Mesenteric fat pad (tissue), 1 donor: ENCODE measurements at places on chromosomes 3 and 15.
A peak's percentile ranks its signal among the peaks of the same experiment; 100 is the strongest.

DNA sequence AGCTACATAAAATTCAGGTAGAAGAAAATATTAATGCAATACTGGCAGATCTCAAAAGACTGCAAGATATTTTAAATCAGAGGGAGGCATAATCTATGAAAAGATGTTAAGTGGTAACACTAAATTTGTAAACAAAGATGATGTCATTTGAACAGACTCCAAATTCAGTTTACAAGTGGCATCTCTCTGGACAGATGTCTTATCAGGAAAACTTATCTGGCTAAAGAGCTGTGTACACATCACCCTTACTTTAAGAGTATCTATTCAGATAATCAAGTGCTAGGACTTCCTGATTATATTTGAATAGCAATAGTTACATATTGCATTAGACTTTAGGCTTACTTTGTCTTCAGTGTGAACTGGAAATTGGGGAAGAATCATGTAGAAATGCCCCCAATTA is 231.5 kb downstream of the WDR72 start:
- no peak for DNase-seq

GRCh38 chr3:64266065-64266931 is 41.0 kb upstream of the PRICKLE2 start:
- no peak for DNase-seq

GRCh38 chr3:53501178-53501577 is 6.8 kb downstream of the CACNA1D start:
- no peak for DNase-seq

GRCh38 chr15:40471808-40472150 is 995 bp downstream of the CHST14 start:
- DNase-seq: no peak

DNA sequence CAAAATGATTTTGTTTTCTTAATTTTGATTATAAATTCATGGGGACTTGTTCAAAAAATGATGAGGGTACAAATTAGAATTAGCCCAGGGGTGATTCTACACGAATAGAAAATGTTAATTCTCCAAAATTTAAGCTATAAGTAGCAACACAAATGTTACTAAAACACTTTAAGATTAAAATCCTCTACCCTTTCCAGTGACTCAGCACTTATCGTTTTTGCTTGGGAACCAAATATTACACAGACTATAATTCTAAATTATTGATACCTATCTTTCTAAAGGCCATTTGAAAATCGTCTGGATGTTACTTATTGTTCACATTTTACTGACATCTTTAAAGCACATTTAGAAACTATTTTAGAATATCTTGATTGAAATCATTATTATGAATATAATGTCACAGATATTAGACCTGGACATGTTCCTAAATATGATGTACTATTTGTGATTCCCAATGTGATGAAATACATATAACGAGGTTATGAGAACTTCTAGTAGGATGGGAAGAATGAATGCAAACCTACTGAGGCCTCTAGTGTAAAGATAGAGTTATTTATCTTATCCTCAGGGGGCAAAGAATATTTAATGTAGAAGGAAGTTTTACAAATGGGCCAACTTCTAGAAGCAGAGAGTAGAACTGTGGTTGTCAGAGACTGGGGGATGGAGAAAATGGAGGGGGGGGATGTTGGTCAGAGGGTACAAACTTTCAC is 132.0 kb upstream of the TP63 start:
- DNase-seq: no peak

DNA sequence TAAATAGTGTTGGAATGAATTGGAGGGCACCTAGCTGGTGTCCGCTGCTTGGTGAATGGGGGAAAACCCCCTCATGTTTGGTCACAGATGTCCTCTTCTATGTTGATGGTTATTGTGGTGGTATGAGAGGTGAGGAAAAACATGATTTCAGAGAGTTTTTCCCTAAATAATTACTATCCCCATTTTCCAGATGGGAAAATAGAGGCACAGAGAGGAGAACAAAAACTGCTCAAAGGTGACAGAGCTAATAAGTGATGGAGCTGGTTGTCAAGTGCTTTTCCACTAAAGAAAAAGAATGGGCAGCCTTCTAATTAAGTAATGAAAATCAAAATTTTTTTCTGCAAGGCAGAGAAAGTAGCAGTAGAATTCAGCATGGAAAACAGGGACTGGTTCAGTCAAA is 30.2 kb upstream of the CFAP161 start:
- no peak for DNase-seq

- no peak for DNase-seq
Observed at GRCh38 chr3:116870379-116870778, 160.8 kb downstream of the TUSC7 start.

GRCh38 chr3:113038328-113038727 is 47.5 kb downstream of the GTPBP8 start:
- no peak for DNase-seq

- DNase-seq: no peak
Observed at GRCh38 chr3:124118397-124118796, 126.5 kb upstream of the ROPN1 start.

DNA sequence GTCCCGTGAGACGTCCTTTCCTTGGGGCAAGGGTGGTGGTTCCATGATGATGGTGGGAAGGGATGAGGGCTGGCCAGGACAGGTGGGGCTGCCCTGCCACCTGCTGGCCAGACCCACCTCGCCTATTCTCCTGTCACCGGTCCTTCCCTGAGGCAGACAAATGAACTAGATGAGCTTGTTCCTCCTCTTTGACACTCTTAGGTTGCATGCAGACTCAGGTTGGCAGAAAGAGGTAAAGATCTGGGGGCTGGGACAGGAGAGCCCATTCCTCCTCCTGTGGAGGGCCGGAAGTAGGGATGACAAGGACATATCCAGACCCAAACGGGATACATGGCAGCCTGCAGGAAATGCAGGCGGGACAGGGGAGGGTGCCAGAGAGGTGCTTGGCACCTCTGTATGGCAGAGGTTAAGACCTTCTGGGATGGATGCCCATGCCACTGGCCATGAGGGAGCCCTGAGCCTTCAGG is 38.6 kb downstream of the ACSBG1 start:
- DNase-seq: peak; percentile 80

DNA sequence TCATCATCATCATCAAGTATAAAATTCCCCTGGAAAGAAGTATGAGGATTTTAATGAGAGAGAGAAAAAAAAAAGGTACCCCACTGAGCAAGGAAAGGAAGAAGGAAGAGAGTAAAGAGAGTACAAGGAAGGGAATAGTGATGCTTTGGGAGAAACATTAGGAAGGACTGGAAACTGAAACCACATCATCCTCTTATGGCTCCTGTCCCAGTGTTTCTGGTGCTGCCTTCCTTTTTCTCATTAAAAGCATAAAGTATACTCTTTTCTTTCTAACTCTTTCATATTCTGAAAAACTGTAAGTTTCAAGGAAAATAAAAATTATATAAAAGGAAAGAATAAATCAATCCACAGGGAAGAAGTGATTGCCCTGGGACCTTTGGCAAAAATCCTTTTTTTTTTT is 616.4 kb upstream of the CBLB start:
- no peak for DNase-seq

DNA sequence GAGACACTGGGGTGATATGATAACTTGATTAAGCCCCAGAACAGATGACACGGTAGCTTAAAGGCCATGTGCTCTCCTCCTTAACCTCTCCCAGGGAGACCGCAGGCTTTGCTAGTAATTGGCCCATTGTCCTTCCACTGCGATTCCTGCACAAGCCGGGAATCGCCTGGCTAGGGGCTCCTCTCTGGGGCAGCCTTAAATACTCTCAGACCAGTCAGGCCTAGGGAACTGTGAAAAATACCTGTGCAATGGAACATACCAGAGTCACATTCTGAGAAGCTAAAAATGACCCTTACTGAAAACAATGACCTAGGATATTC is 56.3 kb downstream of the CPN2 start:
- DNase-seq: peak; percentile 26

GRCh38 chr3:86914670-86915069 is 76.3 kb downstream of the VGLL3 start:
- DNase-seq: no peak

- no peak for DNase-seq
Observed at GRCh38 chr3:129346695-129347457, 68.2 kb downstream of the HMCES start.

GRCh38 chr3:9778143-9779074 is 8.7 kb upstream of the CAMK1 start:
- DNase-seq: no peak

DNA sequence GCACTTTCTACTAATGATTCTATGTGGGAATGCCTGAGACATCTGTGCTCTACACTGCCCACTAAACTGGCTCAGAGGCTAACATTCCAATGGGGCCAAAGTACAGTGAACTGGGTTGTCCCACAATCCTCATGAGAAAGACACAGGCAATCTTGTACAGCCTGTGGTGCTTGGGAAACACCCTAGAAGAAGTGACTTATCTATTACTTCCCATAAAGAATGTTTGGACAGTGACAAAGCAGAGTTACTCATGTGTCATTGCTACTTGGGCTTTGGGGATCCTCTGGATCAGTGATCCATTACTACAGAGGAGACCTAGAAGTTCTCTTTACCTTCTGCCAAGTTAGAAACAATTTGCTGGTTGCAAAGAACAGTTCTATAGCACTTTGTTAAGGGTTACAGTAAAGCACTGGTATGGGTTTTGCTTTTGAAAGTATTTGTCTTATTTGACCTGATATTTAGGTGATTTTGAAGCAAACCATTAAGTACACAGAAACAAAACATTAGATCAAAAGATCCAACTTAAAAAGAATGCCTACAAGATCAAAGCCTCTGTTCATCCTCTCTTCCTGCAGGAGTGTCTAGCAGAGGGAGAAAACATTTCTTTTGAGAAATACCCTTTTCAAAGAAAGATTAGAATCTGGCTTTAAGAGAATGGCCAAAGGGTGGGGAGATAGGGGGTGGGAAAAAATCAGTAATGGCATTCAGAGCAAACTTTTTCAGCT is 75.8 kb downstream of the CTNNB1 start:
- no peak for DNase-seq

DNA sequence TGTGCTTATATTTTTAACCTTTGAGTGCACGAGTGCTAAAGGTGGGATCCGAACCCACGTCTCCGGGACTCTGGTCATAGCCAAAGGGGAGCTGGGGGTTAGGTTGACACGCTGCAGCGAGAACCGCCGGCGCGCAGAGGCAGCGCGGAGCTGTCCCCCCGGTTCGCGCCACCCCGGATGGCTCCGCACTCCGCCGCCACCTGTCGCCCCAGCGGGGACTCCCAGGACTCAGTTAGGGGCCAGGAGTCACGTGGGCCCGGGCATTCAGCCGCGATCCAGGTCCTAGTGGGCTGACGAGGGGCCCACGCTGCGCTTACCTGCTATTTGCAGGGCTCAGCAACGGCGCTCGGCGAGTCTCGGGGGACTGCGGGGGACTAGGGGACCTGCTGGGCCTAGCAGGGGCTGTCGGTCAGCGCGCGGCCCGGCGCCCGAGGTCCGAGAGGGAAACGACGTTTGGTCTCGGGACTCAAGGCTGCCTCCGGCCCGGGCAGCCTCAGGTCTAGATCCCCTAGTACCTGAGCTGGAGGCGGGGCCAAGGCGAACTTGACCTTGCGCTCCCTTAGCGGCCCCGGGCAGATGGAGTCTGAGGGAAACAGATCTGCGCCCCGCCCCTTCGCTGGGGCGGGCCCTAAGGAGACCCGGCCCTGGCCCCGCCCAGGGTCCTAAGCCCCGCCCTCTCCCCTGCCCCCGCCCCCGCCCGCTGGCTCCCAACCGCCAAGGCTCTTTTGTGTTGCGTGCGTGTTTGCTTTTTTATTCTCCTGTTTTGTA is at the start of gene NMNAT3:
NMNAT3 (minus strand) TSS at position 585 of the 768 bp plus-strand sequence. CDS start 50,248 bp downstream, outside the sequence.
- DNase-seq: peak; percentile 92

DNA sequence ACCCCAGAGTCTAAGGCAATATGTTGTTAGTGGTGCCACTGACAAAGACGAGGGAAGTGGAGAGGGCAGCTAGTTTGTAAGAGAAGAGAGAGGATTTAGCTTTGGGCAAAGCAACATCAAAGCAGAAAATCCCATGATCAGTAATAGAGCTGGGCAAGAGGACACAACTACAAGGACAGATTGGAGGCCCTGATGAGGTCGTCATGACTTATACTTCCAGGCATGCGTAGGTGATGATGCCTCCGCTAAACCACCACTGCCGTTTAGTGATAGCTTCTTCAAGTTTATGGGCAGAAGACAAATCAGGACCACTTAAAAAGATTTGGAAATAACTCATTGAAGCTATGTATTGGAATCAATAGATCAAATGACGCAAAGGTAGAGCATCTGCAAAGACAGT is 2.6 kb downstream of the HRG start:
- no peak for DNase-seq

DNA sequence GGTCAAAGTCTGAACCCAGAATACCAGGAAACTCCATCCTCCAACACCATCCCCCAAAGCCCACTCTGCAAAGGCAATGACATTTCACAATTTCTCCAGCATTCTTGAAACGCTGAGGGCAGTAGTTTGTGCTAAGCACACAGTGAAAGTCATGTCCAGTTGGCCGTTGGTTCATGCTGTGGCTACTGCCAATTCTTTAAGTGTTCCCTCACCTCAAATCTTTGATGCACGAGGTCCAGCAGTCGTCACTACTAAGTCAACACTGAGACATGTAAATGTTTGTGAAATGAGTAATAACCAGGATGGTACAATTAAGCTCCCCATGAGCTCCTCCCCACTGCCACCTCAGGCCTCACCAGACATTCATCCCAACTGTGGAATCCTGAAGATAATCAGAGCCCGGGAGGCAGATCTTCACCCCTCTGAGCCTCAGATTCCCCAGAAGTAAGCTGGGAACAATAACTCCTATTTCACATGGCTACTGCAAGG is 7.0 kb downstream of the SUCLG2 start:
- DNase-seq: no peak
